H9 (cell line): ENCODE measurements at places on chromosomes 4 and X.
A peak's percentile ranks its signal among the peaks of the same experiment; 100 is the strongest.

- DNase-seq = no peak
- no peak overlapping the region for H3K4me3 ChIP-seq
- no peaks in the 10 kb centered on the region for H3K27me3 ChIP-seq
- H3K4me1 ChIP-seq = no peaks in the 10 kb centered on the region
Observed at GRCh38 chrX:44036336-44036735, 63.1 kb upstream of the NDP start.

DNA sequence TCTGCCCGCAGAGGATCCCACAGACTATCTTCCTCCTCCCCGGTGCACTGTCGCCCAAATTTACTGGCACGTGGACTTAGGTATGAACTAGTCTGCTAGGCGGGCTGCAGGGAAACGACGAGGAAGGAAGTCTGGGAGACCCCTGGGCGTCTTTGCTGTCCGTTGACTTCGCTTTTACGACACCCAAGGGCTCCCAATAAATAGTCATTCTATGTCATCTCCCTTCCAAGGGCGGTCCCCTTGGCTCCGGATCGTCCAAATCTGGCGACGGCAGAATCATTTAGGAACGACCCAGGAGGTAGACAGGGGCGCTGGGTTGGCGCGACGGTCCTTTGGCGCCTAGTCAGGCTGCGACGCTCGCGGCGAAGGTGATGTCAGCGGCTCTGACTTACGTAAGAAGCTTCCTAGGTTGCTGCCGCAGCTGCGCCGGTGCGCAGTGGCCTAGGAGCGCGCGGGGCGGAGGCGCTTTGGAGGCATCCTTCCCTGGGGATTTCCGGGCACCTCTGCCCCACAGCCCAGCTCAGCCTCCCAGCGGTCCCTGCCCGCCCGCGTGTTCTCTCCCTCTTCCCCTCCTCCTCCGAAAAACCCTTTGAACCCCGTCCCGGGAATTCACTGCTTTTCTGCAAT is 2.2 kb downstream of the NHS start:
- H3K4me3 ChIP-seq = peak overlapping the region; percentile 77
- DNase-seq = peak; percentile 55
- H3K27ac ChIP-seq = no peak overlapping the region
- H3K36me3 ChIP-seq = peaks cover 18% of the 10 kb centered on the region

- no peaks in the 10 kb centered on the region for H3K36me3 ChIP-seq
- no peak overlapping the region for H3K27ac ChIP-seq
- DNase-seq = no peak
- H3K4me1 ChIP-seq = peaks cover 2% of the 10 kb centered on the region; the same call in 1 of the 2 replicates
Observed at GRCh38 chrX:134570509-134570846, 87.8 kb downstream of the PLAC1 start.

DNA sequence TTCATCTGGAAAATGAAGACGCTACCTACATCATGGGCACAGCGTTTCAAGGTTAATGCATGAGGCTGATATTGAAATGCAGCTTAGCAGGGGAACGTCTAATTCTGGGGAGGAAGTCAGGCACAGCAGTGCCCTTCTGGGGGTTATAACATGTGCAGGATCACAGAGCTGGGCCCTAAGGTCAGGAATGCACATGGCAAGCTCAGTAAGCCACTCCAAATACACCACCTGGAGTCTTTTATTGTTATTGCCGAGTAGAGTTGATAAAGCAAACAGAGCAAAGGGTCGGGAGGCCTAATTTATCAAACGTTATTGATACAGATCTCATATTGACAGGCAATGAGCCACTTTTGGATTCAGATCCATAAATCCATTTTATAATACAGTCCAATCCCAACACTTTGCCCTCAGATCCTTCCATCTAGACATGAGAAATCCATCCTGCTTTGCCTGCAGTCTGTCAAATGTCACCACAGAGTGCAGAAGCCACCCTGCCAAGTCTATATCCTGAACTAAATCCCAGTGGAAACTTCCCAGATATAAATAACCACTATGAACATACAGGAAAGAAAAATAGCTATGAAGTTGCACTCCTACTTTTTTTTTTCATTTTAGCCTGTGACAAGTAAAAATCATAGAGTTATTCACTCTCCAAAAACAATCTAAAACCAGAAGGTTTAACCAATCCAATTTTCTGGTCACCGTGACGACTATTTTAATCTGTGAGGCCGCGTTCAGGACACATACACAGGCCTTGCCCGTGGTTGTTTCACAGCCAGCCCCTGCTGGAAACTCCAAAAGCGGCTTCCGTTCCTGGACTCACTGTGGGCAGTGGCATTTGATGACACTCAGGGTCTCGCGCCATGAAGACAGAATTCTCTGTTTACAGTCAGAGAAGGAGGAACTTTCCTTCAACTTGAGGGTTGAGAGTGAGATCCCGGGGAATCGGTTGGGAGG is 335.4 kb downstream of the DHX15 start:
- peaks cover 6% of the 10 kb centered on the region; the same call in 1 of the 2 replicates for H3K4me1 ChIP-seq
- H3K27ac ChIP-seq = no peak overlapping the region
- no peak overlapping the region for H3K4me3 ChIP-seq
- DNase-seq = no peak

DNA sequence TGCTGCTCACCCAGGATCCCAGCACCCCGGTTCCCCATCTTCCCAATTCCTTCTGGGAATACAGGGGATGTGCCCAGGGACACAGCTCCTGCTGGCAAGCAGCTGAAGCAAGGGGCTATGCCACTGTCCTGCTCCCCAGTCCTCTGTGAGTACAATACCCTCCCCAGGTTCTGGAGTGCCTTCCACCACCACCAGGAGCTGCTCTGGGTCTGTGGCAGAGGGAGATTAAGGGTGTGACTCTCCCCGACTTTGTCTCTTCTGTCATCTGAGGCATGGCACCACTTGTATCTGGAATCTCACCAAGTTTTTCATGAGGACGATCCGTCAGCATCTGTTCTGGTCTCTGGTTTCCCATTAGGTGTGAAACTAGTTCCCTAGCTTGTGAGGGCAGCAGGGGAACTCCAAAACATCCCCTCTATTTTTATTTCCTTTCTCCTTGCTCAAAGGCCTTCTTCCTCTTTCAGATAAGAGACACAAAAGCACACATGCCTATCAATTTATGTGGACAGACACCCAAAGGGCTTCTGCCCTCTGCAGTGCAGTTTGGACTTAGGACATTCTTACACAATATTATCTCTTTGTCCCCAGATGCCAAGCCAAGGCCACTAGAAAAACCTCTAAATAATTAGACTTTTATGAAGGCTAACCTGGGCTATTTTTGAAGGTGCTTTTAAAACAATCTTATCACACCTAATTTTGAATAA is 26.8 kb downstream of the MGST2 start:
- no peaks in the 10 kb centered on the region for H3K4me1 ChIP-seq
- no peak overlapping the region; the same call in 2 of the 3 replicates for H3K4me3 ChIP-seq
- H3K27me3 ChIP-seq = no peaks in the 10 kb centered on the region
- H3K36me3 ChIP-seq = peaks cover 2% of the 10 kb centered on the region; the same call in 2 of the 3 replicates
- H3K27ac ChIP-seq = no peak overlapping the region
- DNase-seq = peak; percentile 38

- H3K36me3 ChIP-seq = peaks cover 18% of the 10 kb centered on the region
- H3K27ac ChIP-seq = no peak overlapping the region
- H3K27me3 ChIP-seq = no peaks in the 10 kb centered on the region
- H3K4me3 ChIP-seq = no peak overlapping the region
- no peak for DNase-seq
Observed at GRCh38 chr4:99879458-99879857, 14.8 kb downstream of the LAMTOR3 start.

DNA sequence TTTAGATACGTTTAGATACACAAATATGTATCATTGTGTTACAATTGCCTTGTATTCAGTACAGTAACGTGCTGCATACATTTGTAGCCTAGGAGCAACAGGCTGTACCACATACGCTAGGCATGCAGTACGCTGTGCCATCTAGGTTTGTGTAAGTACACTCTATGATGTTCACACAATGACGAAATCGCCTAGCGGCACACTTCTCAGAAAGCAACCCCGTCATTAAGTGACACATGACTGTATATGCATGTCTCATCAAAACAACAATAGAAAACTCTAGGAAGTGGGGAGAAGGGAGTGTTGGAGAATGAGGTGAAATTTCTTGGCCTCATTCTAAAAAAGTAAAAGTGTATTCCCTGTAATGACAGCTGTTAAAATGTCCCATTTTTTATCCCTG is 32.7 kb downstream of the CCDC149 start:
- no peaks in the 10 kb centered on the region for H3K4me1 ChIP-seq
- no peak overlapping the region for H3K4me3 ChIP-seq

DNA sequence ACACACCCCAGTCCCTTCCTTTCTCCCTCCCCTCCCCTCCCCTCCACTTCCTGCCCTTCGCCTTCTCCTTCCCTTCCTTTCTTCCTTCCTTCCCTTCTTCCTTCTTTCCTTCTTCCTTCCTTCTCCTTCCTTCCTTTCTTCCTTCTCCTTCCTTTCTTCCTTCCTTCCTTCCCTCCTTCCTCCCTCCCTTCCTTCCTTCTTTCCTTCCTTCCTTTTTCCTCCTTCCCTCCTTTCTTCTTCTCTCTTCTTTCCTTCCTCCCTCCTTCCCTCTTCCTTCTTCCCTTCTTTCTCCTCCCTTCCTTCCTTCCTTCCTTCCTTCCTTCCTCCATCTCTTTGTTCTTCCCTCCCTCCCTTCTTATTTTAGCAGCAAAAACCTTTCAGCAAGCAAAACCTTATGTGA is 162.1 kb downstream of the EFNB1 start:
- H3K27me3 ChIP-seq = no peaks in the 10 kb centered on the region
- no peaks in the 10 kb centered on the region; the same call in 1 of the 2 replicates for H3K36me3 ChIP-seq
- H3K4me1 ChIP-seq = peaks cover 4% of the 10 kb centered on the region; the same call in 1 of the 2 replicates
- no peak overlapping the region for H3K27ac ChIP-seq
- no peak overlapping the region for H3K4me3 ChIP-seq
